Kidney capillary endothelial cell (primary cell): ENCODE measurements at places on chromosomes 2 and 18.
A peak's percentile ranks its signal among the peaks of the same experiment; 100 is the strongest.

DNA sequence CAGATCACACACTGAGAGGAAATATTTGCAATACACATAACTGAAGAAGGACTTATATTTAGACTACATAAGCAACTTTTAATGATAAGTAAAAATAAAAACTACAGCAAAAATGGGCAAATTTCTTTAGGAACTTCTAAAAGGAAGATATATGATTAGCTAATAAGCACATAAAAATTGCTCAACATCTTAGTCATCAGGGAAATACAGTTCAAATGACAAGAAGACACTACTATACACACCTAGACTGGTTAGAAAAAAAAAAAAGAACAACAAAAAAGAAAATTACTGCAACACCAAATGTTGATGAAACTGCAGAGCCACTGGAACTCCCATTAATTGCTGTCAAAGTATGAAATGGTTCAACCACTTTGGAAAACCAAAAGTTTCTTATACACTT lies 1247.5 kb upstream of the ACVR2A start:
- DNase-seq, result no peak

DNA sequence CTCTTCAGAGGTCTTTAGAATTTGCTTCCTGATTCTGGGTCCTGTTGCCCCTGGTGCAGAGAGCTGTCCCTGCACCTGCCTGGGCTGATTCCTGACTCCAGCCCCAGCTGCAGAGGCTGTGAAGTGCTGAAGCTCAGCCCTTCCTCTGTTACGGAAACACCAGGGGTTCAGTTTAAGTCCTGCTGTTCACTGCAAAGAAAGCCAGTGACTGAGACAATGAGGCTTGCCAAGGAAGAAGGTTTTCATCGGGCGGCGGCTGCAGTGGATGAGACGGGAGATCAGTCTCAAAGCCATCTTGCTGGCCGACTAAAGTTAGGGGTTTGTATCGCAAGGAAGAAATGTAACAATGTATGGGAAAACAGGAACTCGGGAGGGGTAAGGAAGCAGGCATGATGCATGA lies 142.4 kb upstream of the ZNF236 start:
- no peak for DNase-seq

GRCh38 chr18:49061991-49062831 lies 111.4 kb upstream of the SMAD7 start:
- DNase-seq, result peak; percentile 13

DNA sequence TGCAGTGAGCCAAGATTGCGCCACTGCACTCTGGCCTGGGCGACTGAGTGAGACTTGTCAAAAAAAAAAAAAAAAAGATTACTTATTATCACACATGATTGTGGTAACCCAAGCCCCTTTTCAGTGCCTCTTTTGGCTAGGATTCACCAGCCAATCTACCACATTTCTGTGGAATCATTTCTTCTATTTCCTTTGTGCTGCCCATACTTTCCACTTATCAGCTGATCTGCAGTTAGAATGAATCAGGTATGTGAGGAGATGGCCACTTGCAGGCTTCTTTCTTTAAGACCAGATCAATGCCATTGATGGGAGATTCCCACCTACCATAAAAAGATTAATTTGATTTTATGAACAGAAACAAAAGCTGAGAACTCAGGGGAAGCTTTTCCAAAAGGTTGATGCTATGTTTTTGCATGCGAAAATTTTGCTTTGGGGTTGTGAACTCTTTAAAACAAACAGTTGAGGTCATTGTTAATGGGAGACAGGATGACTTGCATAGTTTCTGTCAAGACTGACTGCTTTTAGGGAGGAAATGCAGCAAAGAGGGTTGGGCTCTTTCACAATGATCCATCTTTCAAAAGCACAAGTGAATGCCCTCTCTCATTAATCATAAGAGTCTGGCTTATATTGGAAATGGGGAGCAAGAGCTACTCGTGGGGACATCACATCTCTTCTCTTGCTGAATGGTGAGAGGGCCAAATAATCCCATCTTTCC lies 66.9 kb upstream of the CYP26B1 start:
- DNase-seq, result no peak

DNA sequence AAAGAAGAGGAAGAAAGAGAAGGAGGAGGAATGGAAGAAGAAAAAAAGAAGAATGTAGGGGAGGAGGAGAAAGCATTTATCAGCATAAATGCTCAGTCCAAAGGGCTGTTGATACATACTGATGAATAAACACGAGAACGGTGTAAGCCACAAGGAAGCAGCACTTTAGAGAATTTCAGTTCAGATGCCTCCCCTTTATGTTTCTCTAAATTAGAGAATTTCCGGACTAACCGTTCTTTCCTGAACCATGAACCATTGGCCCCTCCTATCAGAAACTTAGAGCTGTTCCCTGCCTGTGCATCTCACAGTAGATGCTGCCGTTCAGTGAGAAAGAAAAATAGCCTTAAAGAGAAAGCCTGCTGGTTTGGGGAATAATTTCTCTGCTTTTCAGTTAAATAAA lies 49.2 kb upstream of the TUBA3D start:
- no peak for DNase-seq

- no peak for DNase-seq
Measured at GRCh38 chr2:137715731-137716191, 248.5 kb upstream of the HNMT start.
